ENCODE measurements at places on chromosomes 2 and 18.

- DNase-seq = no peak
Measured at GRCh38 chr2:193276069-193276468, 1081.3 kb upstream of the TMEFF2 start.

DNA sequence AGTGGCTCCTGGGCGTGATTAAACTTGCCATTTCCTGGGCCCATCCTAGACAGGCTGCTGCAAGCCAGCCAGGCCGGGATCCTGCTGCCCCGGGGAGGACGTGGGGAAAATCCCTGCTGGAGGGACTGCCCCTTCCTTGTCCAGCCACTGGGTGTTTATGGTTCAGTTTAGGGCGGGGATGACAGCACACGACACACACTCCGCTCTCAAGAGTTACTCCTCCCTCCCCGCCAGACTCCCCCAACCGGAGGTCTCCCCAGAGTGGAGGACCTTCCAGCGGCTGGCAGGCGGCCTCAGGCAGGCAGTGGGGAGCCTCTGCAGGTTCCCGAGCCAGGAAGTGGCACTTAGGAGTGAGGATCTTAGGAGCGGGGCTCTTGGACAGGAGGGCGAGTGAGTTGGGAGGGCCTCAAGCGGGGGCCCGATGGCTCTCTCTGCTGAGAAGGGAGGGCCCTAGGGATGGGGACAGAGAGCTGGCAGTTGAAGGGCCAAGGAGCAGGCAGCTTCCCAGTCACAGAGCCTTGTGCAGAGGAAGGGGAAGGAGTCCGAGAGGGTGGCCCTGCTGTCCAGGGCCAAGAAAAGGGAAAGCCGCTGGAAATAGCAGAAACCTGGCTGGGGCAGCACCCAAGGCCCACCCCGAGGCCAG is 5.7 kb upstream of the GPR35 start:
- no peak for DNase-seq

DNA sequence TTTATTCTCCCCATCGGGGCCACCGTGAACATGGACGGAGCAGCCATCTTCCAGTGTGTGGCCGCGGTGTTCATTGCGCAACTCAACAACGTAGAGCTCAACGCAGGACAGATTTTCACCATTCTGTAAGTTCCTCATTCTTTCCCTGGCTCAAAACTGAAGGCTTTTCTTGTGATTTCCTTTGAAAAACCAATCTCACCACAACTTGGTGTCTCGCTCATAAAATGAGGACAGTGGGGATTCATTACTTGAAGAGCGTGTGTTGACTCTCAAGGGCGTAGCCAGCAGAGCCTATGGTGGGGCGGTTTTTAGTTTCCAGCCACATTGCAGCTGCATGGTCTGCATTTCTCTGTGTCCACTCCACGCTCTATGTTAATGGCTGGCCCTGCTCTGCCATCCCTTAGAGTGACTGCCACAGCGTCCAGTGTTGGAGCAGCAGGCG is 29.0 kb downstream of the SLC1A4 start:
- DNase-seq = no peak

DNA sequence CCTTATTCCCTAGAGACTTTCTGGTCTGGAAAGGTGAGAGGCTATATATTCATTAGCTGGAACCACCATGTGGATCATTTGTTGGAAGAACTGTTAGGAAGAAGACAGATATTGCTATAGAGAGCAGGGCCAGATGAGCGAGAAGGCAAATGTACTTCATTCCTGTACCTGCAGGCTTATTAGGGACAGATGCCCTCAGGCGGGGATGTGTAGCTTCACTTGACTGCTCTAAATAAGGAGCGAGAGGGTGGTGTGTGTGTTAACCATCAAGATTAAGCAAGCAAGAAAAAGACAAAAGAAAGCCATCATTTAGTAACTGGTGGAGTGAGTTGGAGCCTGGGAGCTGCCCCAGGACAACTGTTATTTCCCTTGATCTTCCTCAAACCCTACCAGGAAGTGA is 36.4 kb downstream of the NEDD4L start:
- no peak for DNase-seq

DNA sequence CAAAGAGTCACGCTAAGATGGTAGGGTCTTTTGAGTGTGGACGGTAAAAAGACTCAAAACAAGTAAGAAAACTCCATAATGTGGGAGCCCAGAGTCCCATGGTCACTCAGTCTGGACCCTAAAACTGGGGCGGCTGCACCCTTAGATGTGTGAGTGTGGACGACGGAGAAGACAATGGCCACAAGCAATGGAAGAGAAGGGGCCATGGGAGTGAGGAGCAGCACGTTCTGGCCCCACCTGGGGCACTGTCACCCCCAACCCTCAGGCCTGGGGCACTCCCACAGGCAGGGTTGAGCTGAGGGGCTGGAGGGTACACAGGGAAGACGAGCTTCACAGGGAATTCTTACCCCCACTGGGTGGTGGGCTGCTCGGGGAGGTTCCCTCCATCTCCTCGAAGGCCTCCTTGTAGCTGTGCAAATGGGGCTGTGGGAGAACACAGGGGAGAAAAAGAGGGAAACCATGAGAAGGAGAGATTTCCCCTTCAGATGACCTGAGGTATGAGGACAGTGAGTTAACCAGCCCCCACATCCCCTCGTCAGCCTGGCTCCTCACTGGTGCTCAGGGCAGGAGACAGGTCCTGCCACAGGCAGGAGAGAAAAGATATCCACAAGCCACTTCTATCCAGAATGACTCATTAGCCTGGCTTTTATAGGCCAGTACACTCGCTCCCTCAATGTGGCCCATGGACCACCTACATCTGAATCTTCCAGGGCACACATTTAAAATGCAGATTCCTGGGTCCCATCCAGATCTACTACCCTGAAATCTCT is 167.9 kb downstream of the TNS1 start:
- DNase-seq = no peak

DNA sequence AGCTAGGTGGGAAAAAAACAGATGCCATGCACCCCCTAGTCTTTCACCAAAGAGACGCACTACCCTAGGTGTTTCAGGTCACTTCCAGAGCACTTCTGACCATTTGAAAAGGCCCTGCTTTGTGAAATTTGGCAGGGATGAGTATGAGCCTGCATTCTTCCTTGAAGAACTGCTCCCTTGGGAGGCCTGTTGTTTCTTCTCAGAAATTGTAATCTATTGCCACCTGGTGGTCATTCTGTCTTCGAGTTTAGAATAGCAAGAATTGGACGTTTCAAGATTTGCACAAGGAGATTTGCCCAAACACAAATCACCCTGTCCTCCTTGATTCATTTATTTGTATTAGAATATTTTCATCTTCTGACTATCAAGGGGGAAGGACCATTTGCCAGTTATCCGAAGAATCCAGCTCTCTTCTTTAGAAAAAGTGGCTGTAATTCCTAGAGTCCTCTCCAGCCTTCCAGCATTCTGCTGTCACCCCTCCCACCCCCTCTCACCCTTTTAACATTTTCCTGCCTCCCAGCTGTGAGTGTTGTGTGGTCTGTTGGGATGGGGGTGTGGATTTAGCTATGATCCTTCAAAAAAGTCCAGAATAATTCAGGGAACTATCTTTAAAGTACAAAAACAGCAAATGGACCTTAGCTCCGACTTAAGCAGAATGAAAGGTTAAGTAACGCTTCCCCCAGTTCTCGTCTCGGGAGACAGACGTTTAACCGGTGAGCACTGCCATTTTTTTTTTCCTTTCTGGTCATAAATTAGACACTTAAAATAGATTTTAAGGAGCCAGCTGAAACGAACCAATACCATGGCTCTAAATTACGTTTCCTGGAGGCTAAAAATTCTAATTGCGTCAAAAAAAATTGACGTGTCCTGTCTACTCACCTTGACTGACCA is 3.7 kb upstream of the GAD1 start:
- DNase-seq = no peak

GRCh38 chr2:84861539-84861938 is 19.3 kb downstream of the TRABD2A start:
- DNase-seq = no peak

- no peak for DNase-seq
Measured at GRCh38 chr2:231546014-231546715, 15.9 kb upstream of the NMUR1 start.

DNA sequence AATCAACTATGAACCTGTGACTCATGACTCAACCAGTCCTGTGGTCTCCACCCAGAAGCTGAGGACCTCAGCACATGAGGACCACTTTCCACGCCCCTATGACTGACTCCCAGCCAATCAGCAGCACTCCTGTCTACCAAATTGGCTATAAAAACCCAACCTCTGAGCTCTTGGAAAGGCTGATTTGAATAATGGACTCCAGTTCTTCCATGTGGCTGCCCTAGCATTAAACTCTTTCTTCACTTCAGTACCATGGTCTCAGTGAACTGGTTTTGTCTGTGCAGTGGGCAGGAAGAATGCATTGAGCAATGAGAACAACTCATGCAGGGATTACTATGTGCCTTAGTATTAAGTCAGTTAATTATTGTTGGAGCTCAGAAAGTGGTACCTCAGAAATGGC is 78.3 kb downstream of the CMPK2 start:
- no peak for DNase-seq

Measured in stimulated activated CD8-positive, alpha-beta memory T cell treated with anti-CD3 and anti-CD28 coated beads, Interleukin-7, amount 100 ng/mL, for 24 hours (primary cell).